ENCODE measurements at places on chromosomes 16 and 17.
A peak's percentile ranks its signal among the peaks of the same experiment; 100 is the strongest.

DNA sequence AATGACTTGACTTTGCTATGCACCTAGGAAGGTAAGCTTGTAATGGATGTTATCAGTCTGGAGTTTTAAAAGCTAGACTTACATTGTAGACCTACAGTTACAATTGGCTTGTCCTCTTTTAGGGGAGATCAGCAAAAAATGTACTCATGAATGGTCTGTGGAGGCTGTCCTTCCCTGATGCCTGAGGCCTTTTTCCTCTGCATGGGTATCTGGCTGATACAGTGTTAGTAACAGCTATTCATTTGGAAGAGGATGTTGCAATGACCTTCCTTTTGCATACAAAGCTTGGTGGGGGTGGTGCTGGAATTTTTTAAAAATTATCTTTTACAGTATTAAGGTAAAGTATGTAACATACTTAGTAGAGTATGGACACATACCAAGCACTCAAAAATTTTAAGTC is 525.5 kb downstream of the KIF2B start:
- DNase-seq, result no peak

DNA sequence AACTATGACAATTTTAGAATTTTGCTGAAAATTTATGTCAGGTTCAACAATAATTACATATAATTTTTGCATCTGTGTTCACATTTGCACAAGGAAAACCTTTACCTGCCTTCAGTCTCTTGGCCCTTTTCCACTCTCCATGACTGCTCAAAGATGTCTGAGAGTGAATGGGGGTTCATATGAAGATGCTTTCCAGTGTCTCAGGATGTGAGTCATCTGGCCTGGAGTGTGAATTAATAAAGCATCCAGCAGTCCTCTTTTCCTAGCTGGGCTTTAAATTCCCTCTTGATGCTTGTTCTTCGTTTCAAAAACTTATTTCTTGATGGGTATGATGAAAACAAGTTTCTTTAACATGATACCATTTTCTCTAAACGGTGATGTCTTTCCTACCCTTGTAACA is 99.9 kb downstream of the CDK5R1 start:
- DNase-seq, result no peak

DNA sequence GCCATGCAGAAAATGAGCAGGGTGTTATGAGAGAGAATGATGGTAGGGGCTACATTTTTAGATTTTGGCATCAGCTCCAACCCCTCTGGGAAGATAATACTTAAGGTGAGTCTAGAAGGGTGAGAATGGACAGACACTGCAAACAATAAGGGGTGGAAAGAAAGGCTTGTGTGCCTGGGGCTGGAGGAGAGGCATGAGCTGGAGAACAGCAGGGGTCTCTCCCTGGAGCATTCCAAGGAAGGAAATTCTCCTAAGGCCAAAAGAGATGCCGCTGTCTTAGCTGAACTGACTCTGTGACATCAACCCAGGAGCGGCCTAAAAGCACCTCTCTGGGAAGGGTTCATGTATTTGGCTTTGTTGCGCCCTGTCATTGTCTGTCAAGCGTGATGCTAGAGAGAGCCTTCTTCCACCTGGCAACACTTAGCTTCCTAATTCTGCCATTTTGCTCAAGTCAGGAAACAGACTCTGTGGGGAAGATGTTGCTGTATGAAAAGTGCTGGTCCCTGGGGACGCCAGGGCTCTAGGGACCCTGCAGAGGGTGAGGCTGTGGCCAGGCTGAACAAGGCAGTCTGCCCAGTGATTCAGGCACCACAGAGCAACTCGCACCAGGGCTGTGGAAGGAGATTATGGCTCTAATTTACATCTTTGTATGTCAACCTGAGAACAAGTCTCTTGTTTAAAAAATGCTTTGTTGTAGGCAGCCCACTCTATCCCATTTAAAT is 225.7 kb downstream of the CBLN1 start:
- no peak for DNase-seq

DNA sequence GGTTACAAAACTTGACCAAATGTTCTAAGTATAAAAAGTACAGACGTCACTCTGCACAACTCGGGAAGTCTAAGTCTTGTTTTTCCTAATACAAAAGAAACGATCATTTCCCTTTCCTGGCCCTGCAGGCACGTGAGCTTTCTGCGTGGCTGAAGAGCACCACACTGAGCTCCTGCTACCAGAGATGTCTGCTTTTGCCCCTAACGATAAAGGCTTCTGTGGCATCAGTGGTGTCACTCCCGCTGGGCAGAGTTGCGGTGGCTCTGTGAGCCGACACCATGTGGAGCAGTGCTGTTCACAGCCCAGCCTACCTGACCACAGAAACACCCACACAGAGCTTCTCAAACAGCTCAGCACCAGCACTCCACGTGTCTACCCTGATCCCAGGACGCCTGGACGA is 20.5 kb downstream of the EMC8 start:
- no peak for DNase-seq

GRCh38 chr17:42833767-42834422 is 698 bp downstream of the PSME3 start:
- DNase-seq, result no peak

- DNase-seq, result no peak
Measured at GRCh38 chr16:72021043-72021442, 12.5 kb downstream of the DHODH start.

DNA sequence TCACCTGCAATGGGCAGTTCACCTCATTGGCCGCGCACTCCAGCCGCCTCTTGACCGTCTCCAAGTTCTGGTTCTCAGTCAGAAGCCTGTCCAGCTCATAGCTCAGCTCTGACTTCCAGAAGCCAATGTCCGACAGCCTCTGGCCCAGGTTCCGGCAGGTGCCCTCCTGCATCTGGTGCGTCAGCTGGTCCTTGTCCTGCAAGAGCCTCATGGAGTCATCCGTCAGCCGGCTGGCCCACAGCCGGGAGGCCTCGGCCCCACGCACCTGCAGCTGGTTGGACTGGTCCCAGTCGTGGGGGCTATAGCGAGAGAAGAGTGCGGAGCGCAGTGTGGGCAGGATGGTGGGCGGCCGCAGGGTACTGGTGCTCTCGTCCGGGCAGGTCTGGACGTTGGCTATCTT is 424 bp downstream of the TEKT5 start:
- DNase-seq, result no peak

DNA sequence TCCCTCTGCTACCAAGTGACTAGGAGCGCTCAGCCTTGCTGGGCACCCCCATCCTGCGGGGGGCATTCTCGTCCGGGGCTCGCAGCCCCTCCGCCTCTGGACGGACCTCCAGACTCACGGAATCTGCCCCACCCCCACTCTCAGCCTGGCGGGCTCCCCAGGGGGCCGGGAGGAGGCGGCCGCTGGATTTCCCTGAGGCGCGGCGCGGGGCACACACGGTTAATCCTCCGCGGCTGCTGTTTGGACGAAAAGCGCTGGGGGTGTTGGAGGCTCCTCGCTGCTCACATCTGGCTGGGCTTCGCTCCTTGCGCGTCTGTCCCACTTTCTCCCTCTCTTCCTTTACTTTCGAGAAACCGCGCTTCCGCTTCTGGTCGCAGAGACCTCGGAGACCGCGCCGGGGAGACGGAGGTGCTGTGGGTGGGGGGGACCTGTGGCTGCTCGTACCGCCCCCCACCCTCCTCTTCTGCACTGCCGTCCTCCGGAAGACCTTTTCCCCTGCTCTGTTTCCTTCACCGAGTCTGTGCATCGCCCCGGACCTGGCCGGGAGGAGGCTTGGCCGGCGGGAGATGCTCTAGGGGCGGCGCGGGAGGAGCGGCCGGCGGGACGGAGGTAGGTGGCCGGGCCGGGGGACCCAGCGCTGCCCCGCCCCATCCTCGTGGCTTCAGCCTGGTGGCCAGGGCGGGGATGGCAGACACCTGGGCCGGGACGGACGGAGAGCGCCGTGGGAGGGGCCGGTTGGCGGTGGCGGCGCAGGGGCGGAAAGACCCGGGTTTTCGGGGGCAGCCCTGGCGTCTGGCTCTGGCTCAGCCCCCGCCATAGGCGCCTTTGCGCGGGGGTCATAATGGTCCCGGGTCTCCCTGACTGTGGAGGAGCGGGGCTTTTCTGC is at the start of gene C1QTNF1:
TSS of gene C1QTNF1 (plus strand) at position 284 of the 886 bp plus-strand sequence. CDS start 19,800 bp downstream, outside the sequence.
- DNase-seq, result no peak

DNA sequence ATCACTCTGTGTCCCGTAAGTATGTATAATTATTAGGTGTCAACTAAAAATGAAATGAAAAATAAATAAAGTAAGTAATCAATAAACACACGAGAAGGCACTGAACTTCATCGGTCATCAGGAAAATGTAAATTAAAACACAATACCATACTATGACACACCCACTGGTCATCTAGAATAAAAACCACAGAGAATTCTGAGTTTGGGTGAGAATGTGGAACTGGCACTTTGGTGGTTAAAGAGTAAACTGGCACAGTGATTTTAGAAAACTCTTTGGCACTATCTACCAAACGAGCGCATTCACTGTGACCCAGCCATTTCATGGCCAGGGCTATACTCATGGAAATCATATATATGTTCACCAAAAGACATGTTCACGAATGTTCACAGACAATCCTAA is 98.2 kb downstream of the HS3ST3A1 start:
- DNase-seq, result no peak

DNA sequence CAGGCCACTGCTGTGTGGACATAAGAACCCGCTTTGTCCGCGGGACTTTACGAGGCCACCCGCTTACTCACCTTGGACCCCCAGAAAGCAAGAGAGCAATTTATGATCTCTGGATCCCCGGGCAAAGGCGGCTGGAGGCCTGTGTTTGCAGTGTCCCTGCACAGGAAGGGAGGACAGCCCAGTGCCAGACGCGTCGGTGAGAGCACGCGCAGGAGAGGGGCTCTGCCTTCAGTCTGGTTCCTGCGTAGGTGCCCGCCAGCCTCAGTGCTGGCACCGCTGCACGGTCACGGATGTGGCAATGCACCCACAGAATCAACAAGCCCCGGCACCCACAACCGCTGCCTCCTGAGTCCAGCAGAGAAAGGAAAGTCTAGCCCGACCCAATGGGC is 248.4 kb downstream of the C16orf95 start:
- DNase-seq, result no peak

- DNase-seq, result no peak
Measured at GRCh38 chr16:86296256-86296655, 214.1 kb upstream of the FOXF1 start.

- no peak for DNase-seq
Measured at GRCh38 chr16:29989111-29989858, 6.1 kb downstream of the HIRIP3 start.

DNA sequence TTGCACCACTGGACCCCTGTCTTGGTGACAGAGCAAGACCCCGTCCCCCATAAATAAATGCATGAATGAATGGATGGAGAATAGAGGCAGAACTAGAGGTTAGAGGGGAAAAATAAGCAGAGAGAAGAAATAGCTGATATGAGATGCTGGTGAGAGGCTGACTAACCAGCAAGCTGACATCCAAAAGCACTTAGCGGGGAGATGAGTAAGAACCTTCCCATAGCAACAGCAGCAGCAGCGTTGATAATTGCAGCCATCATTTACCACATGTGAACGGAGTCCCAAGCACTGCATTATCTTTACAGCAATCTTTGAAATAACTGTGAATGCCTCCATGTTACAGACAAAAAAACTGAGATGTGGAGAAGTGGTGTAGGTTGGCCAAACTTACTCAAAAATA is 777.3 kb upstream of the EEF2KMT start:
- DNase-seq, result no peak

DNA sequence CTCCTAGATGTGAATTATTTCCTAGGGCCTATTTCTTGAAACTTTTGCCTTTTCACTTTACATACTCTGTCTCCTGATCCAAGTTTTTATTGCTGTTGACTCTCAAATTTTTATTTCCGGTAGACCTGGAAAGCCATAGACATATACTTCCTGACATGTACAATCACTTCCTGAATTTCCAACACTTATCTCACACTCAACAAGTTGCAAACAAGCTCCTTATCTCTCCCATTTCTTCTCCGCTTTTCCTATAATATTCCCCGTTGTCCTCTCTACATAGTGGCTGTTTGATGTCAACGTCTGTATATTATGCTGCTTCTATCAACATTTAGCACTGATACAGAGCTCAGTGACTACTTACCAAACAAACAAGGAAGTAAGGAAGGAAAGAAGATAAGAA is 59.3 kb downstream of the IKZF3 start:
- no peak for DNase-seq

DNA sequence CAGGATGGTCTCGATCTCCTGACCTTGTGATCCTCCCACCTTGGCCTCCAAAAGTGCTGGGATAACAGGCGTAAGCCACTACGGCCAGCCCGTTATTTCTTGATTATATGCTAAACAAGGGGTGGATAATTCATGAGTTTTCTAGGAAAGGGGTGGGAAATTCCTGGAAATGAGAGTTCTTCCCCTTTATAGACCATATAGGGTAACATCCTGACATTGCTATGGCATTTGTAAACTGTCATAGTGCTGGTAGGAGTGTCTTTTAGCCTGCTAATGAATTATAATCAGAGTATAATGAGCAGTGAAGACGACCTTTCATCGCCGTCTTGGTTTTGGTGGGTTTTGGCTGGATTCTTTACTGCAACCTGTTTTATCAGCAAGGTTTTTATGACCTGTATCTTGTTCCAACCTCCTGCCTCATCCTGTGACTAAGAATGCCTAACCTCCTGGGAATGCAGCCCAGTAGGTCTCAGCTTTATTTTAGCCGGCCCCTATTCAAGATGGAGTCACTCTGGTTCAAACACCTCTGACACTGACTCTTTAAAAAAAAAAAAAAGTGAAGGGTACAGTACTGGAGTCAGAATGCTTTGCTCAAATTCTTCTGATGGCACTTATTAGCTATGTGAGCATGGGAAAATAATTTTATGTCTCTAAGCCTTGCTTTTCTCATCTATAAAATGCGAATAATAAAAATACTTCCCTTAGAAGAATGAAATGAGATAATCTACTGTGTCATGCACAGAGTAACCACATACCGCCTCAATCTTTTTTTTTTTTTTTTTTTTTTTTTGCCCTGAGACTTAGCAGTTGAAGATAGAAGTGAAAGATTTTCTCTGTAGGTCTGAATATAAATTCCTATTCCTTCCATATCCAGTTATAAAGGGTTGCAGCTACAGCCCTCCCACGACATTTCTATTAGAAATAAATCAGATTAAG is 5.1 kb upstream of the CALCOCO2 start:
- no peak for DNase-seq

DNA sequence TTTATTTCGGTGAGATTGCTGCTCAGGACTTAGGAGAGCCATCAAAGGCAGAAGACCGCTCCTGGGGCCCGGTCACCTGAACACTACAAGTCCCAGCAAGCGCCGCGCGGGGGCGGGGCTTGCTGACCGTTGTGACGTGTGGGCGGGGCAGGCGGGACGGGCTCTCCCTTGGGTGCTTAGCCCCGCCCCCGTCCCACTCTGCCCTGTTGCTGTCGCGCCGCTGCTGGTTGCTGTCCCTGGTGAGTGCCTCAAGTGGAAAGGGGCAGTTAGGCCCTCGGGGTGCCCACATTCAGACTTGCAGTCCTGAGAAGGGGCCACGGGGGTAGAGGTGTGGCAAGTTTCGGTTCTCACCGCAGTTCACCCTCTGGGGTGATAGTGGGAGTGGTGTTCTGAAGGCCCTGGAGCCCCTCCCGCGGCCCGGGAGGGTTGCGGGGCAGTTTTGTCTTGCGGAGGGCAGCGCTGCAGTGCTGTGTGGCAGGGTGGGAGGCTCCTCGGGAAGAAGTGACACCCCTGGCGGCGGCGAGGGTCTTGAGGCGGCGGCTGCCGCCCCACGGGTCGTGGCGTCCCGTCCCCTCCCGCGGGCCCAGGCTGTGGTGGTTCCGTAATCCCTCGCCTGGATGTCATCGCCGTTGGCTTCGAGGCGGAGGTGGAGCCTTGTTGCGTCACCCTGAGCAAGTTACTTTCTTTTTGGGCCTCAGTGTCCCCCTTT is at the start of gene CALCOCO2:
TSS of gene CALCOCO2 (plus strand) at position 196 of the 709 bp plus-strand sequence. CDS start 10,673 bp downstream, outside the sequence.
- peak; percentile 61 for DNase-seq

- no peak for DNase-seq
Measured at GRCh38 chr17:79085154-79085920, 10.7 kb downstream of the ENGASE start.

- no peak for DNase-seq
Measured at GRCh38 chr17:30547778-30548573, 70.8 kb downstream of the GOSR1 start.
